ENCODE measurements at places on chromosomes 11 and 22.

GRCh38 chr11:118287006-118287405, 17.5 kb upstream of the CD3E start:
- no peak for DNase-seq

- DNase-seq: no peak
Measured at GRCh38 chr22:46371623-46372226, 36.2 kb downstream of the TRMU start.

- no peak for DNase-seq
Measured at GRCh38 chr11:125872138-125872491, 15.4 kb upstream of the HYLS1 start.

DNA sequence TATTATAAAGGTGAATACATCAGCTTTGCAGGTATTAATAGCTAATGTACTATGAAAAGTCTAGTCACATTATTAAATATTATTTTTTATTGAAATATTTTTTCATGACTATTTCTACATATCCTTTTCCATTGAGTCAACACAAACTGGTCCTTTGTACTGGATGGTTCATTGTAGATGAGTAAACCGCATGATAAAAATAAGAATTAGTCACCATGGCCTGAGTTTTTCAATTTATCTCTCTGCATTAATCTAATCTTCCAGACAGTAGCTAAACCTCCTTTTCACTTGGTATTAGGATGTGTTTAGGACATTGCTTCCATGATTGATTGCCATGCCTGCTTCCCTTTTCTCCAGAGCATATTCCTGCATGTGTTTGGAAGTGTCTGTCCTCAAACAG, 439.4 kb upstream of the ARHGAP42 start:
- DNase-seq: no peak

- DNase-seq: no peak
Measured at GRCh38 chr22:35477911-35478582, 62.6 kb upstream of the RASD2 start.

DNA sequence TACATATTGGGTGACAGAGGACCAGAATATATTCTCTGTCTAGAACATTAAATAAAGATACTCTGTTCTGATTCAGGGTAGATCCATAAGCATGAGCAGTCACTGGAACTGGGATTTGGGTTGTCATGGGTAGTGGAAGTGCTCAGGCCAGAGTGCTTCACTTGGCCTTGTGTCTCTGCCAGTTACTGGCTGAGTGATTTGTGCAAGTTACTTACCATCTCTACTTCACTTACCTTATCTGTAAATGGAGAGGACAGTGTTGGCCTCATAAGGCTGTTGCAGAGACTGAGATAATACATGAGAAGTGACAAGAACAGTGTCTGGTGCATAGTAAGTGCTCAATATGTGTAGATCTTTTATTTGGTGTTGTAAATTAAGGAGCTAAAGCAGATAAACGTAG, 17.6 kb downstream of the ATXN10 start:
- DNase-seq: no peak

GRCh38 chr22:48889209-48889830, 938.4 kb downstream of the BRD1 start:
- no peak for DNase-seq

GRCh38 chr11:67252831-67253239, 13.4 kb upstream of the GRK2 start:
- DNase-seq: no peak

Data from memory B cell (primary cell).